ENCODE measurements at places on chromosomes 16 and 17. TPM values are rescaled to one million over a fixed set of nuclear protein-coding genes. Genes with fewer than 3 reads are reported as not detected.

DNA sequence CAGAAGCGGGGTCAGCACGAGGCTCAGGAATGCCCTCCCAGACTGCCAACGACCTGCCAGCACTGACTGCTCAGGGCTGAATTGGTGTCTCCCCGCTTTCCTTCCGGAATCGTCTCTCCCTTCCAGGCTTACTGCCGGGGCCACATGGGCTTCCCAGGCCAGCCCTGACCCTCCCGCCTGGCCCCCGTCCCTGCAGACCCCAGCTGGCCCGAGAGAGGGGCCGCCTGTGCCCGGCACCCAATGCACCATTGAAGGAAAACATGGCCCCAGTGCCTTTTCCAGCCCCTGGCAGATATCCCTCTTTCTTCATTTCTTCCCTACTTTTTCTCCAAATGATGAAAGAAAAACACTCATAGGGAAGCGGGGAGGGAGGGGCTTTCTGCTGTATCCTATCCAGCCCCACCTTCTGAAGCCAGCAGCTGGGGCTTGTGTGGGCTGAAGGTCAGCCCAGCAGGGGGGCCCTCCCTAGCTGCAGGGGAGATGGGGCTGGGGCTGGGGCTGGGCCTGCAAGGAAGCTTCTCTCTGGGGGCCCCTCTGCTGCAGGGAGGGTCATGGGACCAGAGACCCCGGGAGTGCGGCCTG is 25.9 kb downstream of the ZNF469 start:
- H3K36me3 ChIP-seq = no peaks in the 10 kb centered on the region
- H3K27me3 ChIP-seq = no peaks in the 10 kb centered on the region
- H3K4me1 ChIP-seq = no peaks in the 10 kb centered on the region
- H3K27ac ChIP-seq = no peak overlapping the region

DNA sequence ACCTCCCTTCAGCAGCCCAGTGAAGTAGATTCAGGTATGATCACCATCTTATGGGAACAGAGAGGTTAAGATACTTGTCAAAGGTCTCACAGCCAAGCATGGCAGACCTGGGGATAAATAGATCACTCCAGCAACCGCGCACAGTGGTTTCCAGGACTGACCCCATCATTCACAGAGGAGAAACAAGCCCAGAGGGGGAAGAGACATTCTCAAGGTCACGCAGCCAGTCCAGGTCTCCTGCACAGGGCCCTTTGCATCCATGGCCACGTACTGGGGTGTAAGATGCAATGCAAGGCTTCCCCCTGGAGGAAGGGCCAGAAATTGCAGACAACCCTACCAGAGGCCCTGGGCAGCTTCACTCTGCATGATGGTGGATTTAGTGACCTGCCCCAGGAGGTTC is 19.9 kb downstream of the TLE7 start:
- no peak overlapping the region for H3K4me3 ChIP-seq
- peaks cover 46% of the 10 kb centered on the region for H3K27me3 ChIP-seq
- peak; percentile 75 for DNase-seq
- H3K27ac ChIP-seq = no peak overlapping the region

SLC16A13 gene
- 7.1 TPM for total RNA-seq

MEOX1 gene
- total RNA-seq = not detected

DNA sequence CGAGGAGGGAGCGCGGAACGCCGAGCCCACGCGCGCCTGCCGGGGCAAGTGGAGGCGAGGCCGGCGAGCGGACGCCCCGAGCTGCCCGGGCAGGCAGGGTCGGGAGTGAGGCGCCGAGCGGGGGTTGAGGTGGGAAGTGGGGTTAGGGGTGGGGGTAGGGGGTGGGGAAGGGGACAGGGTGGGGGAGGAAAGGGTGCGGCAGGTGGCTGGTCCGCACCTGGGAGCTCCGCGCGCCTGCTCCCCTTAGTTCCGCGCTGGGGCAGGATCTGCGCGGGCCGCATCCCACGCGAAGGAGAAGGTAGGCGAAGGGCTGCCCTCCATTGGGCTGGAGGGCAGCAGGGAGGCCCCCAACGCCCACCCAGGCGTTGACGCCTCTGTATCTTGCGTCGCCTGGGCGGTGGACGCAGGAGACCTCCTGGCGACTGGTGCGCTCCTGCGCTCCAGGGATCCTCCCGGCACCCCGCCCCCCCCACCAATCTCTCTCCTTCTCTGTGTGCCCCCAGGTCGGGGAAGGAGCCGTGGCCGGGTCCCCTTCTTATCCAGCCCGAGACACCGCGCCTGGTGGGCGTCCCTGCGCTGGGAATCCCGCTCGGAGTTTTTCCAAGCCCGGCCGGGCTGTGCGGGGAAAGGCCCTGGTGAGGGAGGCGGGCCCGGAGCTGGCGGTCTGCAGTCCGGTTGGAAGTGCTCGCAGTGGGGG is 51.3 kb upstream of the AMZ2 start:
- H3K27me3 ChIP-seq = peaks cover 95% of the 10 kb centered on the region
- no peaks in the 10 kb centered on the region for H3K36me3 ChIP-seq
- peaks cover 29% of the 10 kb centered on the region for H3K4me1 ChIP-seq
